ENCODE measurements at places on chromosomes 6 and 20. TPM values are rescaled to one million over a fixed set of nuclear protein-coding genes. Genes with fewer than 3 reads are reported as not detected.

Gene UNC5CL
- polyA plus RNA-seq, result 4.7 TPM

Gene SALL4
- 4.0 TPM for polyA plus RNA-seq

Gene CFAP206
- 3.7 TPM for polyA plus RNA-seq

Gene RIPOR3
- polyA plus RNA-seq, result 10.0 TPM

Gene SLA2
- polyA plus RNA-seq, result 0.44 TPM

Gene SLC22A1
- polyA plus RNA-seq, result 0.58 TPM

Gene MMUT
- 52.7 TPM for polyA plus RNA-seq

Gene SPAG4
- 5.3 TPM for polyA plus RNA-seq

Gene BPIFB2
- not detected for polyA plus RNA-seq

Gene EIF6
- polyA plus RNA-seq, result 147 TPM

Gene NOX3
- 1.4 TPM for polyA plus RNA-seq

Gene ENPP3
- polyA plus RNA-seq, result 12.6 TPM

Gene HLA-DPA1
- polyA plus RNA-seq, result 19.5 TPM

Gene HLA-DMB
- 70.2 TPM for polyA plus RNA-seq

Gene MYB
- polyA plus RNA-seq, result 4.3 TPM

Gene HLA-DRA
- polyA plus RNA-seq, result 52.7 TPM

Gene MYCT1
- polyA plus RNA-seq, result 21.8 TPM

Gene MEA1
- polyA plus RNA-seq, result 87.7 TPM

Gene NRM
- 33.4 TPM for polyA plus RNA-seq

Gene DNAAF9
- 26.8 TPM for polyA plus RNA-seq

Gene GTSF1L
- not detected for polyA plus RNA-seq

Gene COL9A1
- 36.0 TPM for polyA plus RNA-seq

Measured in left renal cortex interstitium (tissue), 4 donors.